Inflammatory macrophage (primary cell): ENCODE measurements at places on chromosomes 2 and 18.

GRCh38 chr2:197292619-197293018 lies 18.0 kb downstream of the ANKRD44 start:
- DNase-seq = no peak

- no peak for DNase-seq
Measured at GRCh38 chr2:144521686-144522085, 1.8 kb upstream of the ZEB2 start.

DNA sequence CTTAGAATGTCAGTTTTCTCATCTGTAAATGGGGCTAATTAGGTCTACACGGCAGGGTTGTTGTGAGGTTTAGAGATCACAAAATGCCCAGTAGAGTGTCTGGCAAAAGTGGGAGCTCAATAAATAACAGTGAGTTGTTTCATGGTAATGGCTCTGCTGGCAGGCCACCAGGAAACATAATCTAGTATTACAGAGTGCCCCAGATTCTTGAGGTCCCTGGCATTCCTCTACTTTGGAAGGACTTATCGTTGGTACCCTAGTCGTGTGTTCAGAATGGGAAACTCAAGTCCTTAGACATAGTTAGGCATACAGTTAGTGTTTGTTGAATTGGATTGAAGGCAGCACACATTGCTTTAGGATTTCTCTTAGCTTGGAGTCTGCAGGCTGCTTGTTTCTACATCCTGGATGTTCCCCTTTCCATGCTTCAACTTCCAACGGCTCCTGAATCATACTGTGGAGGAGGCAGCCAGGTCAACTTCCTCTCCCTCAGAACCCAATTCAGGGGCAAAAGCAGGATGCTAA lies 161.5 kb upstream of the FOSL2 start:
- DNase-seq = peak; percentile 69

- no peak for DNase-seq
Measured at GRCh38 chr2:205053827-205054410, 508.6 kb downstream of the PARD3B start.

DNA sequence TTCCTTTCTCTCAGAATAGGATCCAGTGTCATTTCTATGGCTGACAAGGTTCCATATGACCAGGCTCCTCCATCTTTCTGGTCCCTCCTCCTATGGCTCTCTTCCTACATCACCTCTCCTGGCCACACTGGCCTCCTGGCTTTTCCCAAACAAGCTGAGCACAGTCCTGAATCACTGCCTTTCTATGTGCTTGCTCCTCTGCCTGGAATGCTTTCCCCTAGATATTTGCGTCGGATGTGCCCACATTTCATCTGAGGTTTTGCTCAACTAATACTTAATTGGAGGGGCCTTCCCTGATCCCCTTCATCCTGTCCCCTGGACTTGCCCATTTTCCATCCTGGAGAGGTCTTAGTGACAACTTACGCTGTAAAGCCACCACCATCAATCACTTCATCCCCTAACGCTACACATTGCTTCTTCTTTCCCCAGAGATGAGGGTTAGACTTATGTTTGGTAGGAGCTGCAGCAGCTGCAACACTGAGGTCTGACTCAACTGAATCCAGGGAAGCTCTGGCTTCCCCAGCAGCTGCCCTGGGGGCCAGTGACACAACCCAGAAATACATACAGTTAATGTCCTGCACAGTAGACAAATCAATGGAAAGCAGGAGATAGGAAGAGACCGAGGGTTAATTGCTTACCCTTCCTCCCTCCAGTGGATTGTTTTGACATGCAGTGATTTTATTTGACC lies 42.9 kb downstream of the QPCT start:
- no peak for DNase-seq

- DNase-seq = no peak
Measured at GRCh38 chr2:41940060-41940744, 107.6 kb upstream of the PKDCC start.

GRCh38 chr2:201901786-201902185 lies 95.4 kb downstream of the CDK15 start:
- no peak for DNase-seq

DNA sequence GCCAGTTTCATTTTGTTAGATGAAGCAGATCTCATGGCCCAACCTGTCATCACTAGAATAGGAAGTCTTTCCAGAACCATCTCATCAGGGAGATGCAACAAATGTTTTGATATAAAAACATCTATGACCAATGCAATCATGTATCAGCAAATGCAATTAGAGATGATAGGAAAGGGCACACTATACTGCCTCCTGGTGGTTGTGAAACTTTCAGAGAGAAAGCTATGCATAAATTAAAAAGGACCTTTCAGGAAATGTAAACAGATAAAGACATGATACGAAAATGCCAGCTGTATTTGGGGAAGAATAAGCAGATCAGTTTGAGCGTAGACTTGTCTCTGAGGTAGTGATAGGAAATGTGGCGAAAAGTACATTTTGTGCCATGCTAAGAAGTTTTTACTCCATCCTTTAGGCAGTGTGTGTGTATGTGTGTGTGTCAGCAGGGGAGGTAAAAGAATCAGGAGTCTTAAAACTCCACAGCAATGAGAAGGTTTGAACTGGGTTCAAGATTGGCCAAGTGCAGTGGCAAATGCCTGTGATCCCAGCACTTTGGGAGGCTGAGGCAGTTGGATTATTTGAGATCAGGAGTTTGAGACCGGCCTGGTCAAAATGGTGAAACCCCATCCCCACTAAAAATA lies 479.3 kb downstream of the CPS1 start:
- no peak for DNase-seq

GRCh38 chr2:227796045-227796711 lies 17.5 kb upstream of the CCL20 start:
- no peak for DNase-seq

DNA sequence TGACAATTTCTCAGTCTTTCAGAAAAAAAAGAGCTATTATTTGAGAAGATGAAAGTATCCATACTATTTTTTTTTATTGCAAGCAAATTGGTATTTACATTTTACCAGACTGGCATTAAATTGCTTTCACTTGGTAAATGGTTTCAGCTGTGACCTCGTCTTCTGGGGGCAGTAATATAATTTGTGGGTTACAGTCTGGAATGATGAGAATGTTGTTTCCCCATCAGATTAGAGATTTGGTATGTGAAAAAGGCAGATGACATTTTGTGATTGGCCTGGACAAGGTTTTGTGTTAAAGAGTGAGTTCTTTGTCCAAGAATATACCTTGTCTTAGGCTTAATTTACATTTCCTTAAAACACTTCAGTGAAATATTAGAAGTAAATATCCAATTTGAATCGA lies 390.1 kb upstream of the ST6GAL2 start:
- DNase-seq = no peak

- no peak for DNase-seq
Measured at GRCh38 chr2:237932731-237933131, 34.1 kb upstream of the UBE2F start.

- no peak for DNase-seq
Measured at GRCh38 chr2:66050392-66050791, 384.5 kb upstream of the MEIS1 start.

DNA sequence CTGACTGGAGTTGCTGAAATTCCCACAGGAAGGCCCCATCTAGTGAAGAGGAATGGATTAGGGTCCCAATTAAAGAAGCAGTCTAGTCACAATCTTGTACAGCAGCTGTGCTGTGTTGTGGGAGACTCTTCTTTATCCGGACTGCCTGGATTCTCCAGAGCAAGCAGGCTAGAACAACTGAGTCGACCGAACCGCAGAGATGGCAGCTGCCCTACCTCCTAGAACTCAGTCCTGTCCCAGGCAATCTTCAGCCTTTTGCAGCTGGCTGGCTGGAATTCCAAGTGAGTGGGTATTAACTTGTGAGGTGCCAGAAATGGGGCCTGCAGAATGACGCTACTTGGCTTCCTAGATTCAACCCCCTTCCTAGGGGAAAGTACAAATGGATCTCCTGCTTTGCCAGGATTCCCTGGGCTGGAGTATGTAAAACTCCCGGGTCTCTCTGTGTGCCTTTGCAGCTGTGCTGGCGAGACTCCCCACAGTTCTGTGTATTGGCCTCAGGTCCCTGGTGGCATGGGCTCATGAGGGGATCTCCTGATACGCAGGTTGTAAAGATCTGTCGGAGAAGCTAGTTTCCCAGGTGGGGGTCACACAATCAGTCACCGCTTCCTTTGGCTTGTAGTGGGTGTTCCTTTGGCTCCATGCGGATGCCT lies 1952.6 kb upstream of the LRRTM1 start:
- no peak for DNase-seq

- DNase-seq = no peak
Measured at GRCh38 chr18:55097456-55098170, 138.4 kb upstream of the CCDC68 start.

DNA sequence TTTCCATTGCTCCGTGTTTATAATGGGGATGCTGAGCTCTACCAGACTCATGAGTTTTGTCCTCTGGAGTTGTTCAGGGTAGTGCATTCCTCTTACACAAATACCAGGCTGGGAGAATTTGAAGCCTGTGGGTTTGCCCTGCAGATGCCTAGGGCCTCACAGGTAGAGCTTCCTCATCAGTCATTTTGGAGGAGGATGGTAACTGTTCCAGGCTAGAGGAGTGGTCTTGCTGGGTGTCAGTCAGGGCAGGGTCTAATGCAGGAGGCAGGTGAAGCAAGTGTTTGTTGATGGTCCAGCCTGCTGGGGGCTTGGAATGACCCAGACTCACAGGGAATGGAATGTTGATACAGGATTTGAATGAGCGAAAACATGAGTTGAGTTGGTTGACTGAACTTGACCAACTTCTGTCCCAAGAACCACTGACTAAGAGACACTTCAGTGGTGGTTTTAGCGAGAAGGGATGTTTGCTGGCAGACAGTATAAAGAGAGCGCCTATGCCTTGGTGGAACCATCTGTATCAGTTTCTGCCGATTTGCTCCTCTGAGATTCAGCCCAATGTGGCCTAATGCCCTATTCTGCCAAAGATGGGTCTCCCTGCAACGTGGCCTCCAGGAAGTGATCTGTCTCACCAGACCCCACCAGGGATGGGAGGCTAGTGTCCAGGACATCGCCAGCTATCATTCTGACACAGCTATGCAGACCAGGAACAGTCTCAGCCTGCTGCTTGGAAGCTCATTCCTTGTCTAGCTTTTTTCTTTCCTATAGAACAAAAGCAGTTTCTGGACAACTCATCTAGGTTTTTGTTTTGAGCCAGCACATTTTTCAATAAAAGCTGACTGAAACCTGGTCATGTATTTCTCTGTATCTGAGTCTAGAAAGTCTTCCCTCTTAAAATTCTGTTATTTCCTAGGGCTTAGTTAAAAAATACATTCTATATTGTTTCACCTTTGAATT lies 9.3 kb downstream of the IL1R2 start:
- DNase-seq = no peak

GRCh38 chr2:168224346-168224745 lies 23.0 kb downstream of the STK39 start:
- no peak for DNase-seq

DNA sequence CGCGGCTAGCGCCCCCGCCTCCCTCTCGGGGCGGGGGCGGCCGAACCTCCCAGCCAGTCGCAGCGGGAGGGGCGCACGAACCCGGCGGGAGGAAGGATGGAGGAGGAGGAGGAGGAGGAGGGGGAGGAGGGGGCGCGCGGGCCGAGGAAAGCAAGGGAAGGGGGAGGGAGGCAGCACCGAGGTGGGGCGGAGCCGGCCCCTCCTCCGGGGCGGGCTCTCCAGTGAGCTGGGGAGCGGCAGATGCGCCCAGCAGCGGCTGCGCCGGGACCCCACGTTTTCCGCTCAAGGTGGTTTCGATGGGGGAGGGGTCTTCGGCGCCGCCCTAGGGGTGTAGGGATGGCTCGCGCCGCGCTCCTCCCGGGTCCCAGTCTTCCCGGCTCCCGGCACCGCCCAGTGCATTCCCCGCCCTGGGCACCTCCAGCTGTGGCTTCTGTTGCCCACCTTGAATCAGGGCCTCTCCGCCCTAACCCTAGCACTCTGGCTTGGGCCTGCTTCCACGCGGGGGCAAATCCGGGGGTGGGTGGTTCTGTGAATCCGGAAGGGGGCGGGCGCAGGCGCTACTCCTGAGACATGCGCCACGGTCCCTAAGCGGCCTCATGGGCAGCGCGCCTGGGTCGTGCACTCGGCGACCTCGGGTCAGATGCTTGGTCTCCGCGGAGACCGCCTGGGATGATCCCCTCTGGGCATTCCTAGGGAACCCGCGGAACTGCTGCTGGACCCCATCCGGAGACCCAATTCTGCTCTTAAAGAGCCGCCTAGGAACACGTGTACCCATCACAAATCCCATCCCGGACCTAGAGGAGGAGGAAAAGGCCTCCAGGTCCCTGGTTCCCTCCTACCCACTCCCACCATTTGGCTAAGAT lies at the start of gene FBXO41:
FBXO41 (minus strand) TSS at position 183 of the 863 bp plus-strand sequence. CDS start 14,848 bp downstream, outside the sequence.
- DNase-seq = peak; percentile 35

DNA sequence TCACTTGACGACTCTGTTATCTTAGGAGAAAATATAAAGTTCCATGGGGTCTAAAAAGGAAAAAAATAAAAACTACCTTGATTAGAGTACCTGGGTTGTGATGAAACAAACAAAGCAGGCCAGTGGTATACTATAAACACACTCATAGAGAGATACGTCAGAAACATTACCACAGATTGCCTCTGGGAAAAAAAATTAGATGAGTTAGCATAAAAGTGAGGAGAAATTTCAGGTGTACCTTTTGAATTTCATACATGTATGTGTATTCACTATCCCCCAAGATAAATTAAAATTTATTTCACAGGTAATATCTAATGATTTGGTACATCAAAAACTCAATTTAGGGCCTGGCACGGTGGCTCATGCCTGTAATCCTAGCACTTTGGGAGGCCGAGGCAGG lies 18.2 kb downstream of the WDR33 start:
- DNase-seq = no peak

DNA sequence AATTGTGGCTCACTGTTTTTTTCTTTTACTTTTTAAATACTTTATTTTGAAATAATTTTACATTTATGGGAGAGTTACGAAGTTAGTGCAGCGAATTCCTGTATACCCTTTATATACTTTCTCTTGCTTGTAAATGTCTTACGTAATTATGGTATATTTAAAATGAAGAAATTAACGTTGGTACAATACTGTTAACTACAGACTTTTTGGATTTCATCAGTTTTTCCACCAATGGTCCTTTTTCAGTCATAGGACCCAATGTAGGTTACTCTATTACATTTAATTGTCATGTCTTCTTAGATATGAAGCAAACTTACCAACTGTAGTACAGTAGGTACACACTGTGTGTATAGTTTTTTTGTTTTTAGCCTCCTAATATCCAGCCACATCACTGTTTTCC lies 76.3 kb downstream of the BOLA3 start:
- DNase-seq = peak; percentile 56

DNA sequence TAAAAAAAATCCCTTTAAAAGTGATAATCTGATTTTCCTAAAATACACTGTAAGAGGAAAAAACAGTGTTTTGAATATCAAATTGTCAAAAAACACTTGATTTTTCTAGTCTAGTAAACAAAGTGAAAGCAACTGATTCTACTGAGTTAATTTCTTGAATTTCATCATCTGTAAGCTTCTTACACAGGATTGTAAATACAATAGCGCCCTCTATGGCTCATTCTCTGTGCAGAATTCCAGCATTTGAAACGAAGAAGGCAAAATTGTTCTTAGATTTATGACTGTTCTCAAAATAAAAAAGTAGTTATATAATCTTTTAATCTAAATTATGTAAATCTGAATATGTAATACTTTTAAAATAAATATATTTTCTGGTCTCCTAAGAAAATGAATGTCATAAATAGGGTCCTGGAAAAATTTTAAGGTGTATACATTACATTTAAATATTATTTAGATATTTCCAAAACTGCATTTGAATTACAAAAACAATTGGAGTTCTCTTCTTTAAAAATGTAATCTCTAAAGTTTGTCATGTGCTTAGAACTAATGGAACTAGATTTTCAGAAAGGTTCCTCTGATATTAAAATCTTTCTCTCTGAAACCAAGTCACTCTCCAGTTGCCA lies 176.9 kb upstream of the MC4R start:
- peak; percentile 73 for DNase-seq
